OCI-M1 (cell line): ENCODE measurements at places on chromosomes 5 and 9.
A peak's percentile ranks its signal among the peaks of the same experiment; 100 is the strongest.

DNA sequence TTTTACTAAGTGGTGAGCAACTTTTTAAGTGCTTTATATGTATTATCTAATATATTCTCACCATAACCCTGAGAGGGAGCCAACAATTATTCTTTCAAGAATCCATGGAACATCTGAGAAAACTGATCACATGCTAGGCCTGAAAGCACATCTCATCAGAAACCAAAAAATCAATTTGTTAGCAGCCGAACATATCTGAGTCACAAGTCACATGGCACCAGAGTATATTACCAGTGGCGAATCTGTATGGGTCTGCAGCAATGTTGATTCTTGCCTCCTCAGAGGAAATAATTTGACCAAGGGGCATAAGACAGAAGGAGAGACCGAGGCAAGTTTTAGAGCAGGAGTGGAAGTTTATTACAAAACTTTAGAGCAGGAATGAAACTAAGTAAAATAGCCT lies 25.3 kb upstream of the SIL1 start:
- DNase-seq, result no peak

- peak; percentile 49 for DNase-seq
Measured at GRCh38 chr5:71475788-71476384, 20.4 kb downstream of the BDP1 start.

DNA sequence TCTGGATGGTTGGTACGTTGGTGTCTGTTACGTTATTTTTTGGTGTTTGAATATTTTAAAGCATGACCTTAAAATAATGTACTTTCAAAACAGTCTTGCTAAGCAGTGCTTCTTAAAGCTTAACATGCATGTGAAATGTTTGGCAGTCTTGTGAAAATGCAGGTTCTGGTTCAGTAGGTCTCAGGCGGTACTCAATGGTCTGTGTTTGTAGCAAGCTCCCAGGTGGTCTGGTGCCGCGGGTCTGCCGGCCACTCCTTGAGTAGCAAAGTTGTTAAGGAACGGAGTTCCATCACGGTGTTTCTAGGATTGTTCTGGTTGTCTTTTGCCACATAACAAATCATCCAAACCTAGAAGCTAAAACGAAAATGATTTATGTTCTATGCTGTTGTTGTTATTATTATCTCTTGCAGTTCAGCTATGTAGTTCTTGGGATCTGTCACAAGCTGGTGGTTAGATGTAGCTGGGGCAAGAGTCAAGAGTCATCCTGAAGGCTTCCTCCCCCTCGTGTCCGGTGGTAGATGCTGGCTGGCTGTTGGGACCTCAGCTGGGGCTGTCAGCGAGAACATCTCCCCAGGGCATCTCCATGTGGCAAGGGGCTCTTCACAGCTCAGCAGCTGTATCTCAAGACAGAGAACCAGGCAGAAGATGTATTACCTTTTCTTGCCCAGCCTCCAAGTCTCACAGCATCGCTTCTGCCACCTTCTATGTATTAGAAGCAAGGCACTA lies 186.8 kb downstream of the PALM2AKAP2 start:
- no peak for DNase-seq

DNA sequence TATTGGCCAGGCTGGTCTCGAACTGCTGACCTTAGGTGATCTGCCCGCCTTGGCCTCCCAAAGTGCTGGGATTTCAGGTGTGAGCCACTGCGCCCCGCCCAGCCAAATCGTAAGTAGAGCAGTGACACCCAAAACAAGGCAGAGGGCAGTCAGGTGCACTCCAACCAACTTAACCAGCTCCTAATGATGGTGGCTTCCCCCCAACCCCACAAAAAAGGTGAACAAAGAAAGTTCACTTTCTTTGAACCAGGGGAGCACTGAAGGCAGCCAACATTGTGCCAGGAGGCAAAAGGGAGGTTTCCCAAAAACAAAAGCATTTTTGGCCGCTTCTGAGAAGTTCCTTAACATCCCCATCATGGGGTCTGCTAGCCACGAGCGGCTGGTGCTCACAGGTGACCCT lies 9.6 kb downstream of the GMCL2 start:
- DNase-seq, result no peak

- no peak for DNase-seq
Measured at GRCh38 chr5:111854186-111854585, 97.2 kb upstream of the NREP start.

GRCh38 chr9:98148486-98148885 lies 29.5 kb upstream of the TRIM14 start:
- no peak for DNase-seq

DNA sequence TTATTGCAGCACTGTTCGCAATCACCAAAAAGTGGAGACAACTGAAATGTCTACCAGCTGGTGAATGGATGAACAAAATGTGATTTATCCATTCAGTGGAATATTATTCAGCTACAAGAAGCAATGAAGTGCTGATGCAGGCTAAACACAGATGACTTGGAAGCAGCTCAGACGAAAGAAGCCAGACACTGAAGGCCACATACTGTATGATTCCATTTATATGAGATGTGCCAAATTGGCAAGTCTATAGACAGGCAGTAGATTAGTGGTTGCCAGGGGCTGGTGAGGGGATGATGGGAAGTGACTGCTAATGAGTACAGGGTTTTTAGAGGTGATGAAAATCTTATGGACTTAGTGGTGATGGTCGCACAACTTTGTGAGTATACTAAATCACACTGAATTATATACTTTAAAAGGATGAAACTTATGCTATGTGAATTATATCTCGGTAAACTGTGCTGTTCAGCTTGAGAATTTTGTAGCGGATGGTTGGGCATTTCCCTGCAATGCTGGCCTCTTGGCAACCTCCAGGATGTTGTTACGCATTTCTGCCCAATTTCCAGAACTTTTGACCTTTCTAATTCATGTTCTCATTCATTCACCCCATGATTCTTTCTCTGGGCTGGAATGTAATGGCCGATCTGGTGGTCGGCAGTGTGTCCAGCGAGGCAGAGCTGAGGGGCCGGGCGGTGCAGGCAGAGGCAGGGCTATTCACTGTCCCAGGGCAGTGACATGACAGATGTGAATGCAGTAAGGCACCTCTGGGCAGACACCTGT lies 22.0 kb upstream of the WNK2 start:
- DNase-seq, result no peak

DNA sequence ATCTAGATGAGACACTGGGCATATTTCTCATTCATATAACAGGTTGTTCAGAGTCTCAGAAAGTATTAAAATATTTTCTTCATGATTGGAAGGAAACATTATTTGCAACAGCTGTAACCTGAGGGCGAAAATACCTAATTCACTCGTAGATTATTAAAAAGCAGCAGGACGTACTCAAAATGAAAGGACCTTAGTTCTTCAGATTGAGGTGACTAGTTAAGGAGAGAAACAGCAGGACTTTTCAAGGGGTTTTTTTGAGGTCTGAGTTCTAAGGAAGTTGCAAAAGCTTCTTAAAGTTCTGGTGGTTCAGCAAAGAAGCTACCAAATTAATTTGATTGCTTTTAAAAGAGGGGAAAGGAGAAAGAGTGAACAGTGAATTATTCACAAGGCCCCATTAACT lies 174.9 kb downstream of the TMEM161B start:
- no peak for DNase-seq

GRCh38 chr5:141694479-141694878 lies 12.4 kb upstream of the ARAP3 start:
- DNase-seq, result no peak
